Natural killer cell (primary cell): ENCODE measurements at places on chromosomes 2 and 18. TPM values are rescaled to one million over a fixed set of nuclear protein-coding genes. Genes with fewer than 3 reads are reported as not detected.

C1GALT1C1L gene
- total RNA-seq: not detected

CYRIA gene
- 54.8 TPM for total RNA-seq

- H3K27ac ChIP-seq: no peak overlapping the region
- H3K27me3 ChIP-seq: no peaks in the 10 kb centered on the region
- H3K4me1 ChIP-seq: no peaks in the 10 kb centered on the region
These were observed 69.3 kb upstream of the SLC16A14 start for GRCh38 chr2:230137902-230138539.

- no peak for DNase-seq
- H3K27me3 ChIP-seq: no peaks in the 10 kb centered on the region
- H3K36me3 ChIP-seq: peaks cover 2% of the 10 kb centered on the region
These were observed 18.7 kb downstream of the ELAC1 start for GRCh38 chr18:50986360-50987087.

- no peaks in the 10 kb centered on the region for H3K27me3 ChIP-seq
- DNase-seq: no peak
- no peak overlapping the region for H3K4me3 ChIP-seq
- no peak overlapping the region for H3K27ac ChIP-seq
- H3K4me1 ChIP-seq: no peaks in the 10 kb centered on the region
These were observed 292.8 kb downstream of the CCDC85A start for GRCh38 chr2:56476509-56477071.

GRCh38 chr2:107735201-107735600 lies 91.5 kb upstream of the RGPD4 start:
- no peaks in the 10 kb centered on the region for H3K36me3 ChIP-seq
- H3K27ac ChIP-seq: no peak overlapping the region
- no peaks in the 10 kb centered on the region for H3K27me3 ChIP-seq
- H3K4me1 ChIP-seq: no peaks in the 10 kb centered on the region

- H3K36me3 ChIP-seq: no peaks in the 10 kb centered on the region
- H3K27me3 ChIP-seq: no peaks in the 10 kb centered on the region
- peak overlapping the region; percentile 44 for H3K27ac ChIP-seq
- H3K4me1 ChIP-seq: peaks cover 27% of the 10 kb centered on the region
These were observed 4.6 kb downstream of the IL37 start for GRCh38 chr2:112915300-112916144.

DNA sequence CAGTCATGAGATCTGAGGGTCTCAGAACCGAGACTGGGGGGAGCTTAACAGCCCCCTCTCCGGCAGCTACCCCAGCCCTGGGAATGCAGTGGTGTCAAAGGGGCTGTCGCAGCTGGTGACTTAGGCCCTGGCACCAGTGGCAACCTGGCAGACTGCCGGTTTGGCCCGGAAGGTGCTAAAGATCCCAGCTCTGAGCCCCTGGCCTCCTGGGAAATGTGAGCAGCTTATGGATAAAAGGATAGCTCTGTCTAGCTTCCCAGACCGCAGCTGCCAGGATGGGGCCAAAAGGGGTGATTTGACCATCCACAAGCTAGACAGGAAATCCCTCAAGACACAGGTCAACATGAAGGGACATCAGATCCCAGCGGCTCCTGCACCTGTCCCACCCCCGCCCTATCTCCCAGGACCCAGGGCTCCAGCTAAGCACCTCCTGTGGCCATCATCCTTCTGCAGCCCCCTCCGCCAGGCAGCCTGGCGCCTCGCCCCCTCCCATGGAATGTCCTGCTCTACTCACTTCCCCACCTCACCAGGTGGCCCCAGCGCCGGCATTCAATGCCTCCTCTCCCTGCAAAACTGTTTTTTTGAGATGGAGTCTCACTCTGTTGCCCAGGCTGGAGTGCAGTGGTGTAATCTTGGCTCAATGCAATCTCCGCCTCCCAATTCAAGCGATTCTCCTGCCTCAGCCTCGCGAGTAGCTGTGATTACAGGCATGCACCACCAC lies 33.2 kb upstream of the EFHD1 start:
- DNase-seq: no peak
- no peaks in the 10 kb centered on the region for H3K36me3 ChIP-seq
- no peak overlapping the region for H3K4me3 ChIP-seq
- H3K27me3 ChIP-seq: no peaks in the 10 kb centered on the region
- H3K4me1 ChIP-seq: no peaks in the 10 kb centered on the region

DNA sequence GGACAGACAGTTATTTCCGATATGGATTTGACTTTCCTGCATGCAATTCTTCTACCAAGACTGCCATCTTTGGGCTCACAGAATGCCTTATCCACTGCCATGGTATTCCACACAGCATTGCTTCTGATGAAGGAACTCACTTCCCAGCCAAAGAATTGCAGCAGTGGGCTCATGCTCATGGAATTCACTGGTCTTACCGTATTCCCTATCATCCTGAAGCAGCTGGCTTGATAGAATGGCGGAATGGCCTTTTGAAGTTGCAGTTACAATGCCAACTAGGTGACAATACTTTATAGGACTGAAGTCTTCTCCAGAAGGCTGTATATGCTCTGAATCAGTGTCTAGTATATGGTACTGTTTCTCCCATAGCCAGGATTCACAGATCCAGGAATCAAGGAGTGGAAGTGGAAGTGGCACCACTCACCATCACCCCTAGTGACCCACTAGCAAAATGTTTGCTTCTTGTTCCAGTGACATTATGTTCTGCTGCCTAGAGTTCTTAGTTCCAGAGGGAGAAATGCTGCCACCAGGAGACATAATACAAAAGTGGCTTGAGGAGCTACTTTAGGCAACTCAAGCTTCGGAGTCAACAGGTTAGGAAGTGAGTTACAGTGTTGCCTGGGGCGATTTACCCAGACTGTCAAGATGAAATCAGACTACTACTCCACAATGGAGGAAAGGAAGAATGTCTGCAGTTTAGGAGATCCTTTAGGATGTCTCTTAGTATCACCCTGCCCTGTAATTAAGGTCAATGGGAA lies 23.8 kb upstream of the SMAD4 start:
- DNase-seq: no peak
- H3K27me3 ChIP-seq: no peaks in the 10 kb centered on the region
